ENCODE measurements at places on chromosomes 4 and X.

DNA sequence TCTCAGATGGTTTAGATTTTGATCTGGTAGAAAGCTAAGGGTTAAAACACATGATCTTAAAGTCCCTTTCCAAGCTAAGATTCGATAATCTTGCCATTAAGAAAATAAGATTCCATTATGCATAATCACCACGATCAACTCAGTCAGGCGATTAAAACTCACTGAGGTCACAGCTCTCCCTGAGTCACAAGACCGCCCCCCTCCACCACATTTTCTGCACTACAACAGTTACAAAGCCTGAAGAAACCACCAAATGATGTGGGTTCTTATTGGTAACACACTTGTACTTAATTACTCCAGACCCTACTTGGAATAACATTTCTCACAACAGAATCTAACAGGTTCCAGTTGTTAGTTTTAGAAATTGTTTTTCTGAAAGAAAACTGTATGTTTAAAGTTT is 62.8 kb downstream of the SH3KBP1 start:
- no peak for DNase-seq

DNA sequence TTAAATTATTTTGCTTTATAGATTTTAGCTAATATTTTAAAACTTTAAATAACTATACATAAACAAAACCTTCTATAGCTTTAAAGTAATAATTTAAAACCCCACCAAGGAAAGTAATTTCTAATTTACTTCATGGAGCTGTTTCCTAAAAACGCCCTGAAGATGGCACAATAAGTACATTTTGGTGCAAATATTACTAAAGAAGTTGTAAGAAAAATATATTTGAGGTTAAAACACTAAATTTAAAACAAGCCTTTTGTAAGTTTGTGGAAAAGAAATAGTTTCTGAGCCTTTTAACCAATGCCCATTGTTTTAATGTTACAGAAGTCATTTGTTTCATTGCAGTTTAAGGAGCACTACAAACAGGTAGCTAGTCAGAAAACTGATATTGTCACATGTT is 137.4 kb upstream of the AGA start:
- DNase-seq, result no peak

DNA sequence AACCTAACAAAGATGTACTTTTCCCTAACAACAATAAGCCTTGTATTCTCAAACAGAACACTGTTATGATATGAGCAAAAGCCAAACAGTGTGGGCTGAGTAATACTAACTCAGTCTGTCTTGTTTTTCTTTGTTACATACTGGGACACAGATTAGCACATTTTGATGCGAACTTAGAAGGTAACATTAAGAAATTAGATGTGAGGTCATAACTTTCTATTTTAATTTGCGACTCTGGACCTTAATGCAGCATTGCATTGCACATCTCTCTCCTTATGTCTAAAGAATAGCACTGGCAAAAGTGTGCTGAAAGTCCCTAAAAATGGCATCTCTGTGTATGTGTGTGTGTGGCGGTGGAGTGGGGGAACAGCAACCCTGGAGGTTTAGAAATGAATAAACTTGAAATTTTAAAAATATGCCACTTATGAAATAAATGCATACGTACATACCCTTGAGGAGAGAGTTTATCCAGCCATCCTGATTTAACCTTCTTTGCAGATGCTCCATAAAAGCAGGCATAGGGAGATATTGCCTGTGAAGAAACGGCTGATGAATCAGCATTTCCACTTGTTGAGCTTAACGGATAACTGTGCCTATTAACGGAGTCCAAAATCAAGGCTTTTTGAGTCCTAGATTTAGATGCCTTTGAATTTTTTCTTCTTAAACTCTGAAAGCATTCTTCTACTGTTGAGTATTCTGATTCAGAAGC is 34.2 kb downstream of the ARAP2 start:
- DNase-seq, result no peak

DNA sequence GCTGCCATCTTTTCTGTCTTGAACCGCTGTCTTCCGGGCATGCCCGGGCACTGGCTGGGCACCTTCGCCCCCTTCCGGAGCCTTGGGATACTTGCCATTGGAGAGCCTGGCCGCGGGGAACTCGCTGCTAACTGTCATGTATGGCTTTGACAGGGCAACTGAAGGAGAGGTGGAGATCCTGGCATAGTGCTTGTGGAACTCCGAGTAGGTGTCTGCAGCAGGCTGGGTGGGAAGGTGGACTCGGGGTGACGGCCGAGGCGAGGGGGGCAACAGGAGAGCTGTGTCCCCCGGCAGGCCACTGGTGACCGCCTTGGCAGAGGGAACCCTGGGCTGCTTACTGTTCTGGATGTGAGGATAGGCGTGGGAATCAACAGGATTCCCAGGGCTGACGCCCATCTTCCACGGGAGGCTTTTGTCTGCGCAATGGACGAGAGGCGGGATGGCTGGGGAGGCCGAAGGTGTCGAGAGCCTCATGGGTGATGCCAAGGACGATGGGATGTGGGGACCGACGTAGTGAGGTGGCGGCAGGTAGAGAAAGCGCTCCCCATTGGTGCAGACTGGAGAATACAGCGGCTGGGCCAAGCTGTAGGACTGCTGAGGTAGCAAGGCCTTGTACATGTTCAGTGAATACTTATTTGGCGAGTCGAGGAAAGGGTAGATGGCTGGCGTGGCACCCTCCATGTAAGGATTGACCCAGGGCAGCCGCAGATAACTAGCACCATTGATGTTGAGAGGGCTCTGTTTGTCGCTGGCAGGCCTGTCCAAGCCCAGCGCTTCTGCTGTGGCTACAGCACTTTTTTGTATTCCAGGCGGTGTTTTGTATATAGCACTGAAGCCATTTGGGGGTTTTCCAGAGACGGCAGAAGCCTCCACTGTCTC is 23.4 kb downstream of the BCOR start:
- no peak for DNase-seq

DNA sequence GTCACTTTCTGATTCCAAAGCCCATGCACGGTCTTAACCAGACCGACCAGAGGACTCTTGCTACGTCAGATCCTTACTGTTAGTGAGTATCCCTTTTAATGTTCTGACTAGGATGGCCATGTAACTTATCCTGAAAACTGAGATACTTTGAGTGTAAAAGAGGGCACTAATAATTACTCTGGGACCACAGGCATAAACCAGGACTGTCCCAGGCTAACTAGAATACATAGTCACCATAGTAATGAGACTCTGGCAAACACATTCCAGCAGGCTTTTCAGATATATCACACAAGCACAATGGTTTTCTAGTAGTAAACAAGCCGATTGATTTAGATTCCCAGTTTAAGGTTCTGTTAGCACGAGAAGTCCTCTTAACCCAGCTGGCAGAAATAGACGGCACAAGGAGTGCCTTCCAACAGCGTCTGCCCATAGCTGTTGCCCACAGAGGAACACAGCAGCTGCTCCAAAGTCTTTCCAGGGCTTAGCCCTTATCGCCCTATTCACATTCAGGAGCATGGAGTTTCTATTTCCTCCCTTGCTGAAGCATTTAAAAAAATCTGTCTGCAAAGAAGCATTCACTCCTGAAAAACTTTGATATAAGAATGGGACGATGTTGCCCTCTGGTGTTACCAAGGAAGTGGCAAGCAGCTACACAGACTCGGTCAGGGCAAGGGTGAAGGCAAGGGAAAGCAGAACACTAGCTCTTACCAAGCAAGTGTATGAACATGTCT is 92.4 kb downstream of the CXCL13 start:
- no peak for DNase-seq

DNA sequence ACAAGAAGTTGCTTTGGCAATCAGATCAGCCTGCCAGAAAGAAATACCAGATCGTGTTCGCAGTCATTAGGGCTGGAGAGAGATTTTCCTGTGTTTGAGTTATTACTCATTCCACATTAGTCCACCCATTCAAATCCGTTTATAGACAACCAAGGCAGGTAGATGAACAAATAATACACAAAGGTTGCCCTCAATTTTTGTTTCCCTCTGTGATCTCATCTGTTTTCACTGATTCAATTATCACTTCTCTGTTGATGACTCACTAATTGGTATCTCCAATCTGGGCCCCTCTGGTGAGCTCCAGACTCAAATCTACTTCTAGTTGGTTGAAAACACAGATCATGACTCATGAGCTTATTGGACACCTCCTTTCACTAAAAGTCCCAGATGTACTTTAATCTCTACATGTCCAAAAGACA is 54.5 kb downstream of the CHM start:
- DNase-seq, result no peak

- no peak for DNase-seq
Observed at GRCh38 chr4:25843340-25844097, 19.3 kb downstream of the SEL1L3 start.

DNA sequence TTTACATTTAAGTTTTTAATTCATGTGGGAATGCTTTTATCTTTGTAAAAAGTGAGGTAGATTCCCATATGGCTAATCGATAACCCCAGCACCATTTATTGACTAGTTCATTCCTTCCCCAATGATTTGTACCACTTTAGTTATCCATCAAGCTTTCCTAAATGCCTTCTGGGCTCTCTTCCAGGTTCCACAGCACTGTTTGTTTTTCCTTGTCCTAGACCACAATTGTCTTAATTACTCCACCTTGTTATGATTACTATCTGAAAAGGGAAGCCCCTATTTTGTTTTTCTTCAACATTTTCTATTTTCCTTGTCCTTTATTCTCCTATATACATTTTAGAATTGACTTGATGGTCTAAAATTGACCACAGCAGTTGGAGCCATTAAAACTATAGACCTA is 48.5 kb upstream of the GPRIN3 start:
- no peak for DNase-seq

DNA sequence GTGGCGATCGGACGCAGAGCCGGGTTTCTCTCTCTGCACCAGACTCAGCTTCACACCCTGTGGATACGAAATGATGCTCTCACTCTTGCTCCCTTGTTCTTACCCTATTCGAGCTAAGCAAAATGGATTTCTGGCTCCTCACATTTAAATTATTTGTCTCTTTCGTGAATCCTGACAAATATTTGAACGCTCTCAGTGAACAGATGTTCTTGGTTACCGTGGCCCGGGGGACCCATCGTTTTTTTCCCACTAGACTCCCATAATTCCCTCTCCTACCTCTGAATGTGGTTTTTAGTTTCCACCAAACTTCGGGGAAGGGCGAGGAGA is 630 bp downstream of the SMARCA5 start:
- no peak for DNase-seq

- DNase-seq, result no peak
Observed at GRCh38 chrX:14864631-14865030, 8.2 kb downstream of the FANCB start.

GRCh38 chr4:77927991-77928925 is 65.6 kb downstream of the MRPL1 start:
- DNase-seq, result no peak

GRCh38 chr4:37735578-37735977 is 49.4 kb upstream of the RELL1 start:
- DNase-seq, result no peak

DNA sequence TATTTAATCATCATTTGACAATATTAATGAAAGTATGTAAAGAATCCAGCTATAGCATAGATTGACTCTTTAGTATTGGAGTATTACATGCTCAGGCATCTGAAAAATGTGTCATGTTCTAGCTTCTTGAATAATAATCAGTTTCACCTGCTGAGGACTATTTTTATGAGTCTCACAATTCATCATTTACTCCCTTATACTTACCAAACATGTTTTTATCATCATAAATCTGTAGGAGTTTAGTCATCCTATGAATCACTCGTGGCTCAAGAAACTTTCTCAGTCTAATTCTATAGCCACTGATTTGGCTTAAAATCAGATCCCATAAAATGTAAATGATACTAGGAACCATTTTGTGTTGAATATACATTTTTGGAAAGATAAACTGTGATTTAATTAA is 1616.1 kb downstream of the C4orf33 start:
- no peak for DNase-seq

- DNase-seq, result no peak
Observed at GRCh38 chr4:10529291-10530136, 72.3 kb upstream of the ZNF518B start.

- no peak for DNase-seq
Observed at GRCh38 chr4:114041117-114041475, 61.6 kb upstream of the ARSJ start.

DNA sequence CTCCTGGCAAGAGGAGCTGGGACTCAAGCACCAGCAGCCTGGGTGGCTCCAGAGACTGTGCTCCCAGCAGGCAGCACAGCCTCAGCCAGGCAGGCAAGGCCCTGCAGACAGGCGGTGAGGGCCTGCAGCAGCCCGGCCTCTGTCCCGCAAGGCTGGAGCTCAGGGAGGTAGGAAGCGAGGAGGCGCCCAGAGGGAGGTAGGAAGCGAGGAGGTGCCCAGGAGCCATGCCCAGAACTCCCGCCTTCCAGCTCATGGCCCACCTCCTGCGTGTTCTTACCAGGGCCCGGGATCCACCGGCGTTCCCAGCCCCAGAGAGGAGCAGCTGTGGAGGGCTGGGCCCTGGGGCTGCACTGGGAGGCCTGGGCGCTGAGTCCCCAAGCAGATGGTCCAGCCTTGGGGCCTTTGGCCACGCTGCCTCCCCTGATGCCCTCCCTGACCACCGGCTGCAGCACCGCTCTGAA is 133.1 kb downstream of the HMX1 start:
- DNase-seq, result no peak

DNA sequence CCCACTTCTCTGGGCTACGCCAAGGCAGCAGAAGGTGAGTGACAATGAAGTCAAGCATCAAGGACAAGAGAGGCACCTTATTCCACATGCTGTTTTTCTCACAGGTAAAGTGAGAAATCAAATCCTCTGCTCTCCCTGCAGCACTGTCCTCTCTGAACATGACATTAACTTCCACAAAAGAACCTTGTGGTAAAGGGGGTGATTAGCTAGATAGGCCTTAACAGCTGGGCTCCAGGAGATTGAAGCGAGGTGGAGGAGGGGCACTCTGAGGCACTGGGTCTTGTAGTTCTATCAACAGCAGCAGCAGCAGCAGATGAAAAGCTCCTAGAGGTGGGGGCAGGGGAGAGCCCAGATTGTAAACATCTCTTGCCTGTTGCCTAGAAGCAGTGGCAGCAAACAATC is 96.8 kb upstream of the CXXC4 start:
- no peak for DNase-seq

DNA sequence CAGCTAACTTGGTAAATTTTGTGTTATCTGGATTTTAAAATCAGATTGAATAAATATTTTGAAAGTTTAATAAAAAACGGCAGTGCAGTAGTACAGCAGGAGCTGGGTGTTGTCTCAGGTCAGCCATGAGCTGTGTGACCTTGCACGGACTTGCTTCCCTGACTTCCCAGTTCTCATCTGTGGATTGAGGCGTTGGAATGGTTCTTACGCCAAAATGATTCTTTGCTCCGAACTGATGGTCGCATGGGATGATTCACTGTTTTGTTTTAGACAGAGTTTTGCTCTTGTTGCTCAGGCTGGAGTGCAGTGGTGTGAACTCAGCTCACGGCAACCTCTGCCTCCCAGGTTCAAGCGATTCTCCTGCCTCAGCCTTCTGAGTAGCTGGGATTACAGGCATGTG is 45.0 kb downstream of the RGS12 start:
- no peak for DNase-seq

GRCh38 chrX:69987691-69988090 is 62.0 kb downstream of the AWAT2 start:
- DNase-seq, result no peak
